ENCODE measurements at places on chromosomes 2 and 18.

- DNase-seq: no peak
Observed at GRCh38 chr2:226888971-226889370, 53.1 kb downstream of the RHBDD1 start.

DNA sequence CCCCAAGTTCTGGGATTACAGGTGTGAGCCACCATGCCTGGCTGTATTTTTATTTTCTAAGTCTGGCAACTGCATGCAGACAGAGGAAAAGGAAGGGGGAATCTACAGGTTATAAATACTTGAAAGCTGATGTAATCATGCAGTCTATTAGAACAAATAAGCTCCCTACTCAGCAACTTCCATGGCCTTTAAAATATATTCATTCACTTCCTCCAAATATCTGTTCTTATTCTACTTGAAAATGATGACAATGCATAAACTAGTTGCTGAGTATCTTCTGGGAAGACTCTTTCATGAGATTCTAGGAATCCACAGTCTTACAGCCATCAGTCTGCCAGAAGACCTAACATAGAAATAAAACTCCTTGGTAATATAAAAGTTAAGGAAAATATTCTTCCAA lies 66.9 kb upstream of the NCKAP5 start:
- DNase-seq: no peak

DNA sequence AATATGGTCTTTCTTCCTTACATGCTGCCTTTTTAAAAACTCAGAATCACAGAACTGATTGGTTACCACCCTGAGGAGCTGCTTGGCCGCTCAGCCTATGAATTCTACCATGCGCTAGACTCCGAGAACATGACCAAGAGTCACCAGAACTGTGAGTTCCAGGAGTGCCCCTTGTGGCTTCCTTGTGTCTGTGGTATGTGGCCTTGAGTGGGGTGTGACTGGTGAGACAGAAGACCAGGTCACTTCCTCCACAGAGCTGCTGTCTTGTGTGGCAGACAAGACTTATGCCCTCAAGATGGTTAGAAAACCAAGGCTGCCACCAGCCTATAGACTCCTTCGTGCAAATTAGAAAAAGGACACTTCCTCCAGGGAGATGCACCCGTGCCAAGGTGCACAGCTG lies 72.6 kb downstream of the EPAS1 start:
- no peak for DNase-seq

- DNase-seq: no peak
Observed at GRCh38 chr18:56200381-56200911, 437.9 kb downstream of the TXNL1 start.

GRCh38 chr2:229856413-229856812 lies 65.4 kb downstream of the TRIP12 start:
- DNase-seq: no peak

DNA sequence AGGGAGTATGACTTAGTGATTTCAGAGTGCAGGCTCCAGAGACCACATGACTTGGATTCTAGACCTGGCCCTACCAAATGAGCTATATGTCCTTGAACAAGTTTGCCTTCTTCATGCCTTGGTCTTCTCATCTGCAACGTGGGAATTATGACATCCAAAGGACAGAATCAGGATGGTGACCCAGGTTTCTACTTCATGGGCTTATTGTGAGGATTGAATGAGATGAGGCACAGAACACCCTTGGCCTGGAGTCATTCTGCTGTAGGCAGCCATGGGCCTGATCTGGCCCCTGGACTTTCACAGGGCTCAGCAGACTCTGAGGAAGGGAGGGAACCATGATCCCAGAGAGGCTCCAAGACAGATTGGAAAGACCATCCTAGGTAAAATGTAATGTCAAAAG lies 85.6 kb upstream of the HAAO start:
- no peak for DNase-seq

- no peak for DNase-seq
Observed at GRCh38 chr18:23307567-23308295, 145.4 kb upstream of the RIOK3 start.

- DNase-seq: no peak
Observed at GRCh38 chr2:119245841-119246230, 22.2 kb downstream of the STEAP3 start.

DNA sequence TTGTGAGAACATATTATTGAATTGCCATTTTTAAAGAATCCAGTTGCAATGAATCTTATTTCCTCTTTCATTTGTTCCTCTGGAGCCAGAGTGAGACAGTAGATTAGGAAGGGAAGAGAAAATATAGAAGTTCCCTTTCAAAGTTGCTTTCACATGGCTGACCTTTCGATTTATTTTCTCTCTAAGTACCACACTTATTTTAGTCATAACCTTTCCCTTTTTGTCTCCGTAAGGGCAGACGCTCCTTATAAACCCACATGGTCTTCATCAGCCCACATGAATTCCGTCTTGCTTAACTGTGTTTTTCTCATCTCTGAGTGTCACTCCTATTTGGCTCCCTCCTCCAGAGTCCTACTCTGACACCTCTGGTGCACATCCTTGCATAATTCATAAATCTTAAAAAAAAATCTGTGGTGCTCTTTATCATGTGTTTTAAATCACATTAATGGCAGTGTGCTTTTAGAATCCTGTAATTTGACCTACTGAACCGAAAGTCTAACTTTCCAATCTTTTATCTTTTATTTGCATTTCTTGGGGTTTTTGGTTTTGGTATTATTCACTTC lies 38.5 kb upstream of the ZNF396 start:
- DNase-seq: no peak

DNA sequence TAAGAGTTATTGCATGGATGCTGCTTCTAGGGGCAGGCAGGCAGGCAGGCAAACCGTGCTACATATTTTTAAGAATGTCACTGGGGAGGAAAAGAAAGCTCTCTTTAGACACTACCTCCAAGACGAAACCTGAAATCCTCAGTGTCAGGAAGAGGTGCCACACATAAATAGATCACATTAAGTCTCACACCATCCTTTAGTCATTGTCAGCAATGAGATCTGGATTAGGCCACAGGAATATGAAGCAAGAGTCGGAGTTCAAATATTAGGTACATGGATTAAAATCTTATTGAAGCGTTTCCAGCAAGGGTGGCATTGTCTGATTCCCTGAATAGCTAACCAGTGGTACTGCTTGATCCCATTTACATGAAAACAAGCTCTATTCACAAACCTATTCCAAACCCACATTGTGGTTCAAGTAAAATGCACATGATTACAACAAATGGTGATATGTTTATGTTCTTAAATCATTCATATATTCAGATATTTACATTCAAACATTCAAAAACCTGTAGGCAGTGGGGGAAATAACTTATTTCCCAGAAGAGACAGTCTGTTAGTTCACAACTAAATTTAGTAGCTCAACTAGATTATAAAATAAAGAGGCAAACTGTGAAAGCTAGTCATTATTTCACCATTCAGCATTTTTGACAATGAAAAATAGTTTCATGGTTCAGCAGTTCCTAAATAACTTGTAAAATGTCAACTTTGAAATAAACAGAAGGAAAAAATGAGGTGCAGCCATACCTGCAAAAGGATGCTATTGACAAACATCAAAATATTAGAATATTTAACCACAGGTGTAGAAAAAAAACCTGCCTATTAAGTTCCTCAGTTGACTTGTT lies 195.4 kb upstream of the SIX3 start:
- no peak for DNase-seq

DNA sequence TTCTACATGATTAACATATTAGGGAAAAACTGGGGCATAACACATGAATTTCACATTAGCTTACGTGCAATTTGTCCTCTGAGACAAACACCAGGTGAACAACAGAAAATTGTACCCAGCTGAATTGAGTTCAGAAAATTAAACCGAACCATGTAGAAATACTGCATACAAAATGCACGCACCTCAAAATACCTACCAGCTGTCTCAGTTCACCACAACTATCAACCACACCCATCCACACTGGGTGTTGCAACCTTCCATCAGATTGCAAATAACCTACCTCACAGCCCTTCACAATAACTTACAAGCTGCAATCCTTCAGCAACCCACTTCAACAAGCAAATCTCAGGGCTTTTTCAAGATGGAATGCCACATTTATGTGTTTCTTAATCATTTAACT lies 55.9 kb downstream of the UNC50 start:
- DNase-seq: no peak

GRCh38 chr2:195967336-195967735 lies 101.3 kb downstream of the DNAH7 start:
- no peak for DNase-seq

GRCh38 chr2:231866450-231866849 lies 59.7 kb downstream of the NPPC start:
- no peak for DNase-seq

DNA sequence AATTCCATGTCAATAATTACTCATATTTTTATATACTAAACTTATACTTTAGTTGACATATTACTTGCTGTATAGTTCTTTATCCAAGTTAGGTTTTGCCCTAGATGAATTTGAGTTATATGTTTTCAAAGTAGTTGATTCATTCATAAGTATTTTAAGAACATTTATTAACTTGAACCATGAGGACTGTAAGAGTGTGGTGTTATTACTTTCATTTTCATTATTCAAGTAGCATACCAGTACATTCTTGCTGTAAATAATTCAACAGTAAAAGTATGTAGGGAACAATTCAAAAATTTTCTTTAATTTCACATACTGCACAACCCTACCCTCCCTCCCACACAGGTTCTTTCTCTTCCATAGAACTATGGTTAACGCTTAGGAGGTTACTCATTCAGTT lies 75.4 kb downstream of the ANKRD12 start:
- no peak for DNase-seq

DNA sequence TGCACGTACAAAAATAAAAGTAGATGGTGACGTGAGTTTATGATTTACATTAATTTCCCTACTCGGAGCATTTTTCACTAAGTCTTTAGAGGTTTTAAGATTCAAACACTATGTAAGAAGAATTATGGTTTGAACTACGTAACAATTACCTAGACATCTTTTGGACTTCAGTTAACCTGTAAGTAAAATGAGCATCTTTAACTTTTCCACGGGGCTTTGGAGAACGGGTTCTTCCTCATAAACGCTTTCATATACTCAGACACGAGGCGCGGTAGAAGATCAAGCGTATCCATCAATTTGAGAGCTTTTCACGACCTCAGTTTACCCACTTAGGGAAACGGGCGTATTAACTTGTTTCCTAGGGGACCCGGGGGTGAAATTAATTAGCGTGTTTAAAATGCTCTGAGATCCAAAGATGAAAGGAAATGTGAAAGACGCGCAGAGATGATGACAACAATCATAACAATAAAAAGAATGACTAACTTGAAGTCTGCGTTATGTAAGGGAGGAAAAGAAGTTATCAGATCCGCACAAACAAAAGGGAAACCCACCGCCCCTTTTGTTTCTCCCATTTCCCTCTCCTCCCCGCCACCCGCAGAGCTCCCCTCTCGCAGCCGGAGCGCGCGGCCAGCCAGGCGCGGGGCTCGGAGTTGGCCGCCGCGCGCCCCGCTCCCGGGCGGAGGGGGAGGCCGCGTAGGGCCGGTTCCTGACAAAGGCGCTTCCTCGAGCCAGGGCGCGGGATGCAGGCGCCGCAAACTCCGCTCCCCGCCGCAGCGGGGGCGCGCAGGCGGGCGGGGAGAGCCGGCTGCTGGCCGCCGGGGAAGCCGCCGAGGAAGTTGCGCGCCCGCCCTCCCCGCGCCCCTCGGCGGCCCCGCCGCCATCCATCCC lies 807 bp downstream of the PELI1 start:
- DNase-seq: peak; percentile 51

Measured in muscle of arm (tissue), 14 donors.